ENCODE measurements at places on chromosomes 6 and 20. TPM values are rescaled to one million over a fixed set of nuclear protein-coding genes. Genes with fewer than 3 reads are reported as not detected.

The DEFB124 gene
- not detected for total RNA-seq

The TMEM239 gene
- not detected for total RNA-seq

The C20orf144 gene
- 0.19 TPM for total RNA-seq

The THBD gene
- 71.5 TPM for total RNA-seq

The TRDN gene
- not detected for total RNA-seq

The F13A1 gene
- total RNA-seq, result not detected

The DLL1 gene
- total RNA-seq, result 0.21 TPM

The FUT9 gene
- total RNA-seq, result not detected

The GPX5 gene
- total RNA-seq, result not detected

The RBBP8NL gene
- 0.31 TPM for total RNA-seq

The ERVFRD-1 gene
- total RNA-seq, result not detected

The TENT5A gene
- total RNA-seq, result 1.0 TPM

The JPH2 gene
- 3.1 TPM for total RNA-seq

The BMP6 gene
- total RNA-seq, result 18.9 TPM

The FRMD1 gene
- not detected for total RNA-seq

The PGBD1 gene
- total RNA-seq, result 4.8 TPM

The LPA gene
- total RNA-seq, result 0.05 TPM

The PROKR2 gene
- not detected for total RNA-seq

The MYL9 gene
- total RNA-seq, result 29.0 TPM

The SULF2 gene
- total RNA-seq, result 21.7 TPM
